Amygdala (tissue), 56 donors: ENCODE measurements at places on chromosomes 16 and 17.

GRCh38 chr16:1997494-1998359 lies 8.0 kb downstream of the SYNGR3 start:
- DNase-seq, result no peak

- no peak for DNase-seq
Measured at GRCh38 chr17:55983096-55983495, 170.2 kb upstream of the ANKFN1 start.

GRCh38 chr16:11092788-11093571 lies 148.6 kb downstream of the CLEC16A start:
- no peak for DNase-seq

DNA sequence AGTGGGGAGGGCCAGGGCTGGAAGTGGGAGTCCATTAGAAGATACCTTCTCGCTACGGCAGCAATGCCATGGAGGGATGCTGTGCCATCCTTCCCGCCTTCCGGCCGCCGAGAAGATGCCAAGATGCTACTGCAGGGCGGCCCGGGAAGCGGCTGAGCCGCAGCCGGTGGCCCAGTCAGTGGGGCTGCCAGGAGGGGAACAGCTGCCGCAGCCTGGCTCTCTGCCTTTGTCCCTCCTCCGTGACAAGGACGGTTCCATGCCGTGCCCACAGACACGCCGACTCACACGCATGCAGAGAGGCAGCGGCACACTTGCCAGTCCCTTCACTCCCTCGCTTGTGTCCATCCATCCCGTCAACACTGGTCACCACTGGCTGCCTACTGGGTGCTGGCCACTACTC lies 20.2 kb upstream of the NCBP3 start:
- DNase-seq, result peak; percentile 13

DNA sequence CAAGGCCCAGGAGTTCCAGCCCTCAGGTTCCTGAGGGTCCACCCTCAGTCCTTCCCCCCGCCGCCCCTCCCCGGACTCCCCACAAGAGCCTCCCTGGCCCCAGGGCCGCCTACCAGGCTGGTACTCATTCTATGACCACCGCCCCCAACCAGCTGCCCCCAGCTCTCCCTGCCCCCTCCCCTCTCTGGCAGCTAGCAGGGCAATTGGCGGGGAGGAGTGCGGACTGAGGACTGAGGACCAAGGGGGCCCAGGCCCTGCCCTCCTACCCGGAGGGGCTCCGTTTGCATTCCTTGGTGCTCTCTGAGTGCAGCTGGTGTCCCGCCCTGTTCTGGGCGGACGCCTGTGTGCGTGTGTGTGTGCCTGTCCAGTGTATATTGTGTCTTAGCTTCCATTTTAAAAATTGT lies 19.1 kb downstream of the UNC13D start:
- DNase-seq, result no peak

DNA sequence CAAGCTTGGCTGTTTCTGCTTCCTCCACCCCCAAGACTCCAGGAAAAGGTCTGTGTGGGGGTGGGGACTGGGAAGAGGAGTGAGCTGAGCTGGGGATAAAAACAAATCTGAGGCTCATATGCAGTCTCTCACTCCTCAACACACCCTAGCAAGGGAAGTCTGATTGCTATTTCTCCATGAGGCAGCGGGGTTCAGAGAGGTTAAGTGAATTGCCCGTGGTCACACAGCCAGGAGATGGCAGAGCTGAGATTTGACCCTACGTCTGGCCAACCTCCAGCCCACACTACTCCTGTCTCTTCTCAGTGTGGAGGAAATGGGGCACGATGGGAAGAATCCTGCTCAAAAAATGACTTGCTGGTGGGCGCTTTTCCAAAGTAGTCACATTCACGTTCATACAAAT lies 4.8 kb upstream of the ABCC3 start:
- no peak for DNase-seq

- DNase-seq, result no peak
Measured at GRCh38 chr16:89565506-89566372, 5.3 kb downstream of the RPL13 start.

GRCh38 chr17:29005936-29006511 lies at the start of gene SEZ6:
TSS of gene SEZ6 (minus strand) at chr17:29006033. CDS start at chr17:29005869, 164 bp downstream.
- peak; percentile 68 for DNase-seq

DNA sequence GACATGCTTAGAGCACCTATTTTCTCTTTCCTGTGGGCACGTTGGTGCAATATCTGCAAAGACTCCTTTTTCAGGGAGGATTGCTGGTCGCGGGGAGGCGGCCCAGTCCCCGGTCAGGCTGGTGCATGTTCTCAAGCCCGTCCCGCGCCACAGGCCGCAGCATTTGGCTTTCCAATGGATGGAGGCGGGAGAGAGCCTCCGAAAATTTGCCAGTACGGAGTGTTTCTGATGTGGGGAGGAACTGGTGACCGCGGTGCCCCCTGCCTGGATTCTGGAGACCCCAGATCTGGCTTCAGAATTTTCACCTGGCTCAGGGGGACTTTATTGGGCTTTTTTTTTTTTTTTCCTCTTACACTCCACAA lies 2.3 kb downstream of the CMIP start:
- no peak for DNase-seq

DNA sequence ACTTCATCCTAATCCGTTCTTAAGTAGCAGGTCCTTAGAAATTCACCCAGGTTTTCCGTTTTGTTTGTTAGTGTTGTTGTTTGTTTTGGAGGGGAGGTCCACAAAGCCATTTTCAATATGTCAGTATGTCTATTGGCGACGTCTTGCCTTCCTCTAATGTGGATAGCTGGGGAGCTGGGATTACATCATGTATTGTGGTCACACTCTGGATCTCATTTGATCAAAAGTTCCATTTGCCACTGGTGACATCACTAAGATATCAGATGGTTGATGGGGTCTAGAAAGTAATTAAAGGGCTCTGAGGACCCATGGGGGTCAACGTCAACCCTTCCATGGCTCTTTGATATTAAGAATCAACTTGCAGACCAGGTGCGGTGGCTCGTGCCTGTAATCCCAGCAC lies 2.7 kb upstream of the EPN3 start:
- no peak for DNase-seq

DNA sequence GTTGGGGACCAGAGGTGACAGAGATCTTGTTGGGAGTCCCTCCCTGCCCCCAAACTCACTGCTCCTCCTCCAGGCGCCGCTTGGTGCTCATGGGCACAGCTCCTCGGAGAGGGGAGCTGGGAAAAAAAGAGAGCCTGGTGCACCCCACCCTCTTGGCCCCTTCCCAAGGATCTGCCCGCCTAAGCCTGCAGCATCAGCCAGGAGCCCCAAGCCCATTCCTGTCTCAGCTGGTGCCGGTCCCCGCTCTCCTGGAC lies 400 bp downstream of the HCFC1R1 start:
- no peak for DNase-seq

DNA sequence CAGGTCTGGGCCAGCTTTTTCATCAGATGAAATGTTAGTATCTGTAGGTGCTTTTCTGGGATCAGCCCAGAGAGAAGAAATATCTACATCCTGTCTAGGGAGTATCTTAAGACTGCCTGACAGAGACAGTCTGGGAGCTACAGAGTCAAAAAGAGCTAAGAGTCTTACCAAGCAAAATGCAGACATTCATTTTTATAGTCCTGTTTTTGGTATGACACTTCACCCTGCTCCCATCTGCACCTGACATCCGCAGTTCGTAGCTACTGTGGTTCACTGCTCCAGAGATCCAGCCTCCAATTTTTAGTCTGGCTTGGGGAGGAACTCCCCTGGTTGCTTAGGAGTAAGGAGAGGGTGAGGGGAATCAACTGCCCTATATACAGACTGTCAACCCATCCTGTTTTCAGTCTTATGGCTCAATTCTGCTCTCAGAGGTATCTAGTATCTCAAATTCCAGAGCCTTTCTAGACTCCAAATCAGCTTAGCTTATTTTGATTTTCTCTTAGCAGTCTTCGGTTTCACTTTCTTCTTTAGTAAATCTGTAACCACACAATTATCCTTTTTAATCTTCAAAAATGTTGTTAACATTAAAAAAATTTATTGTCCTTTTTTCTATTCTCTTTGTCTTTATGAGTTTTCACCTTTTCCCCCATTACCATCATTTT lies 97.8 kb downstream of the TMEM100 start:
- DNase-seq, result no peak

DNA sequence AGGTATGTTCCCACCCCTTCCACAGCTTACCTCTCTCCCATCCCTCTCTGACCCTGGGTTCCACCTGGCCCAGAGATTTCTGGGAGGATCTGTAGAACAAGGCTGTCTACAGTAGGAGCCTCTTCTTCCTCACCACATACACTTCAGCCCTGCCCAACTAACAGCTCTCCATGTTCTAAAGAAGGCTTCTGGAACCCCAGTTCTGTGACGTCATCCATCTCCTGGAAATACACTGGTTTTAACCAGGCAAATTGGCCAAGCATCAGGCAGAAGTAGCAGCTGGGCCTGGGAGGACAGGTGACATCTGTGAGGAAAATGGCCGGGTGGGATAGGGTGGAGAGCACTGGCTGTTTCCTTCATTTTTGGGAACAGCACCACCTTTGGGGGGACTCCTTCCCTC lies at the start of gene LYZL6:
LYZL6 (minus strand) TSS at position 177 of the 400 bp plus-strand sequence. CDS start 4,357 bp downstream, outside the sequence.
- DNase-seq, result no peak

GRCh38 chr17:32222621-32223020 lies 43.0 kb upstream of the RHBDL3 start:
- no peak for DNase-seq

GRCh38 chr17:17304521-17304985 lies 1.4 kb downstream of the NT5M start:
- DNase-seq, result no peak

GRCh38 chr17:29369831-29370735 lies 20.1 kb upstream of the TAOK1 start:
- DNase-seq, result peak; percentile 35

GRCh38 chr17:51419476-51419875 lies 159.1 kb downstream of the UTP18 start:
- no peak for DNase-seq

GRCh38 chr17:40485851-40486521 lies 15.4 kb downstream of the TNS4 start:
- no peak for DNase-seq

GRCh38 chr17:77504652-77505155 lies 363.9 kb downstream of the SEC14L1 start:
- DNase-seq, result no peak
